ENCODE measurements at places on chromosomes 1 and 21.

- no peak for DNase-seq
These were observed 406.8 kb downstream of the PTBP2 start for GRCh38 chr1:97128426-97128825.

DNA sequence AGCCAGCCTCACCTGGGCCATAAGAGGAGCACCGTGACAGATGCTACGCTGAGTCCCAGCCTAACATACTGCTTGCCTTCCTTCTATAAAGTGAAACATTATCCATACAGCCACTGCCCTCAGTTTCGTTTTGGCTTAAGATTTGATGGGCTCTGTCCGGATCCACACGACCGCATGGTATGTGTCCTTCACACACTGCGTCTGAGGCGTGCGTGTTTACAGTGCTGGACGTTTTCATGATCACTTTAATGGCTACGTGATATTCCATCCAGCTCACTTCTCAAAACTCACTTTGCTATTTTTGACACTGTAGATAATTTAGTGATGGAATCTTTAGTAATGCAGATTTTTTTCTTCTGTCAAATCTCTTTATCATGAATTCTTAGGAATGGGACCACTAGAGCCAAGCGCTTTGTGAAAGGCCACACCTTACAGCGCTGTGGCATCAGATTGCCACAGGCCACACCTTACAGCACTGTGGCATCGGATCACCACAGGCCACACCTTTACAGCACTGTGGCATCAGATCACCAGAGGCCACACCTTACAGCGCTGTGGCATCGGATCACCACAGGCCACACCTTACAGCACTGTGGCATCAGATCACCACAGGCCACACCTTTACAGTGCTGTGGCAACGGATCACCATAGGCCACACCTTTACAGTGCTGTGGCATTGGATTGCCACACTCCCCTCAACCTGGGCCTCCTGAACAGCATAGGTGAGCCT, 47.1 kb downstream of the PRDM15 start:
- no peak for DNase-seq

DNA sequence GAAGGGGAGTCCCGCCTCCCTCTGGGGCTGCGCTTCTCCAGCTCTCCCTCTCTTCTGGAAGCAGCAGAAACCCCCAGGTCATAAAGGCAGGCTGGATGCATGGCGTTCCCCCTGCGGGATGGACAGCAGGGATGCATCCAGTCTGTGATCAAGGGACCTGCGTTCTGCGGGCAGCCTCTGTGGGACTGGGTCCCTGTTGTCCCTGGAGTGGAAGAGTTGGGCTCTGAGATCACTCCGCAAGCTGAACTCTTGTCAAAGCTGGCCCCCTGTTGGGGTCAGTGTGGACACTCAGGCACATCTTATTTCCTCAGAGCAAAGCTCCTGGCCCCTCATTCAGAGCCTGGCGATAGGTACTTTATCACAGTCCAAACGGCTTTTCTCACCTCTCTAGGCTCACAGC, 341.2 kb downstream of the PTPRU start:
- no peak for DNase-seq

DNA sequence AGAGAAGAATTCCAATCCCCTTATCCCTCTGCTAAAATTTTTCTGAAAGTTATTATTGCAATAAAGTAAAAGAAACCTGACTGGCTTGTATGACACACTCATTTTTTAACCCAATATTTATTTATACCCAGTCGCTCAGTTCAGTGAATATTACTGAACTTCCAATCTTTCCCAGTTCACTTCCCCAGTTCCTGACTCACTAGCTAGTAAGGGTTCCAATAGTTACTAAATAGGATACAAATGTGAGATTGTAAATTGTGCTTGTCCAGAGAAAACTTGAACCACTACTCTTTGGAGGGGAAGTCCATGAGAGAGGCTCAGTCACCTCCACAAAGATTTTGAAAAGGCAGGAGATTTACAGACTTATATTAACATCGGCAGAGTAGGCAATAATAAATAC, 31.4 kb downstream of the PRDX6 start:
- no peak for DNase-seq

DNA sequence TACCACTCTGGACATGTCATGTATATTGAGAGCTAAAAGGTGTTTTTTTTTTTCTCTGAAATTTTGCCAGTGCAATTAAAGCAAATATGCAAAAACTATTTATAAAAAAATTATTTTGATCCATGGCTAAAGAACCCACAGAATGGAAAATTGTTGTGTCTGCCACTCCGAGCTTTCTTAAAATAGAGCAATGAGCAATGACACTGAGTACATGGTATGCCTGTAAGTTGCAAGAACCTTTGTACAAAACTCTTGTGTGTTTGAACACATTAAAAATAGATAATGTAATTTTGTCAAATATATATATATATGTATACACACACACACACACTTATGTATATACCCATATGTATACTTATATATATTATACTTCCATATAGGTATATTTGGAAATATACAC, 1530.9 kb upstream of the B3GALT2 start:
- no peak for DNase-seq

GRCh38 chr1:19762175-19762779, 37.4 kb downstream of the TMCO4 start:
- DNase-seq = no peak

DNA sequence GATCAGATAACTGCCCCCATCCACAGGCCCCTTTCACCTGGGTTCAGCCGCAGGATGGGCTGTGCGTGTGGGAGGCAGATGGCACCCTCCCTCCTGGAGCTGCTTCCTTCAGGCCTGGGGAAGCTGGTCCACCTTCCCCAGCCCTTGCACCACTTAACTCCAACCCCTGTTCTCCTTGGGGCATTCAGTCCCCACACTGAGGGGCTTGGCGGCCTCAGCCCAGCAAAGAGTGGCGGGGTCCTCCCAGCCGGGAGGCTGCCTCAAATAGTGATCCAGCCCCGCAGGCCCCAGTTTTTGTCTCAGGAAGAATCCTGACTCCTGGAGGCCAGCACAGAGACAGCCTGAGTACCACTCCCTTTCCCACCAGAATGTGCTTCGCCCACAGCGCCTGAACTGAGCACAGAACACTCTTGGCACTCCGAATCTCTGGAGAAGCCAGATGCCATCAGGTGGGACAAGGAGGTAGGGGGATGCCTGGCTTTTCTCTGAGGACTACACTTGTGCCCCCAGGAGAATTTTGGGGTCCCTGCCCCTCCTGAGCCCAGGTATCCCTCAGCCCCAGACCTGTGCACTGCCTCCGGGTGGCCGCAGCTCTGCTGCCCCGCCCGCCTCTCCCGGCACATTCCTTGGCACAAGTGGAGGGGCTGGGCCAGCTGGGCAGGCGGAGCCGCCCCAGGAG, 936 bp downstream of the PAQR6 start:
- DNase-seq = no peak

GRCh38 chr1:38522915-38523567, 336.5 kb downstream of the RRAGC start:
- DNase-seq = no peak

DNA sequence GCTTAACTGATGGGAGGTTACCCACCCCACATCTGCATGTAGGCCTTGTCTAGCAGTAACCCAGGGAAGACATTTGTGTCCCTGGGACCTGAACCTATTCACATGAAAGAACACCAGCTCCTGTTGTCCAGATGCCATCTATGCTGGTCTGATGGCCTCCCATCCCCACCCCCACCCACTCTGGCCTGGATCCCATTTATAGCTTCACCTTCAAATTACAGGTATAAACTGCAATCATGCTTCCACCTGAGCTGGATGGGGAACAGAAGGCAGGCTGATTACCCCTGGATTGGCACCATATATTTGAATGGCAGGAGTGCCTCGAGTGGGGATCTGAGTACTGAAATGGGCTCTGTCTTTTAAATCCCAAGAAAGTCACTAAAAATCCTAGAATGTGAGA, 312.7 kb upstream of the USP24 start:
- no peak for DNase-seq

DNA sequence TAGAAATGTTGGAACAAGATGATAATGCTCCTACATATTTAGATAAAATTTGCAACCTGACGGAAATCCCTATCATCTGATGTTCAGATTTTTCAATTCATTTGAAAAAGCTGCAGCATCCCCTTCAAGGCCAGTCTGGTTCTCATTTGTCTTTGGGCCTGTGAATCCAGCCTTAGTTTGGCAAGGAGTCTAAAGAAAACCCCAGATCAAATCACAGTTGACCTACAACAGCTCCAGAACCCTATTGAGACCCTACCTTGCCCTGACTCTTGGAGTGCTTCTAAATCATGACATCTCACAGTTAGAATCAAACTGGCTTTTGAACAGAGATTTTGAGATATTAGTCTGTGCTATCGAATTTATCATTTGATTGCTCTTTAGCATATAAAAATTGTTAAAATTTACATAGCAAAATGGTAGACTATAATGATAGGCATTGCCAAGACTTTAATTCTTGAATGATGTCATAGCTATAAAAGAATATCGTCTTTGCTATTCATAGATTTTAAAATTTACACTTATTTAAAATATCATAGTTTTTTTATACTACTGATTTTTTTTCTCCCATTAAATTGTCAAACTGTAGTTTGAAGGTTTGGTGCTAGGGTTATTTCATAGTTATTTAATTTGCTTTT, 2.2 kb downstream of the PPP2R5A start:
- no peak for DNase-seq

- no peak for DNase-seq
These were observed 16.5 kb downstream of the TRIT1 start for GRCh38 chr1:39866767-39867166.

GRCh38 chr1:52659356-52659755, 26.4 kb downstream of the SHISAL2A start:
- DNase-seq = no peak

DNA sequence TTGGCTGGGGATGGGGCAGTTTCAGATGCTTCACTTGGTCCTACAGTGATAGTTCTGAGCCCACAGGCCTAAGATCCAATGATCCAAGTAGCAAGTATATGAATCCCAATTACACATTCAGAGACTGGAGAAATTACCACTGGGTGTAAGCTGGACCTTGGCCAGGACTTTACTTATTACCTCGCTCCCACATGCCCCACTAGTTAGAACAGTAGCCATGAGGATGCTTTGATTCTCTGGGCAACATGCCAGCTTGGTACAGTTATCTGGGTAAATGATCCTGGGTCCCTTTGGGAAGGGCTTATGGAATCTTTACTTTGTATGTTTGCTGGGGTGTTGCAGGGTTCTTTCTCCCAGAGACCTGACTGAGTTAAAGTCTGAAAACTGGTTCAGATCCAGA, 5.0 kb upstream of the FCAMR start:
- no peak for DNase-seq

GRCh38 chr1:185654199-185654951, 79.8 kb upstream of the HMCN1 start:
- DNase-seq = no peak

- no peak for DNase-seq
These were observed 99.1 kb upstream of the GFI1 start for GRCh38 chr1:92585831-92586230.

DNA sequence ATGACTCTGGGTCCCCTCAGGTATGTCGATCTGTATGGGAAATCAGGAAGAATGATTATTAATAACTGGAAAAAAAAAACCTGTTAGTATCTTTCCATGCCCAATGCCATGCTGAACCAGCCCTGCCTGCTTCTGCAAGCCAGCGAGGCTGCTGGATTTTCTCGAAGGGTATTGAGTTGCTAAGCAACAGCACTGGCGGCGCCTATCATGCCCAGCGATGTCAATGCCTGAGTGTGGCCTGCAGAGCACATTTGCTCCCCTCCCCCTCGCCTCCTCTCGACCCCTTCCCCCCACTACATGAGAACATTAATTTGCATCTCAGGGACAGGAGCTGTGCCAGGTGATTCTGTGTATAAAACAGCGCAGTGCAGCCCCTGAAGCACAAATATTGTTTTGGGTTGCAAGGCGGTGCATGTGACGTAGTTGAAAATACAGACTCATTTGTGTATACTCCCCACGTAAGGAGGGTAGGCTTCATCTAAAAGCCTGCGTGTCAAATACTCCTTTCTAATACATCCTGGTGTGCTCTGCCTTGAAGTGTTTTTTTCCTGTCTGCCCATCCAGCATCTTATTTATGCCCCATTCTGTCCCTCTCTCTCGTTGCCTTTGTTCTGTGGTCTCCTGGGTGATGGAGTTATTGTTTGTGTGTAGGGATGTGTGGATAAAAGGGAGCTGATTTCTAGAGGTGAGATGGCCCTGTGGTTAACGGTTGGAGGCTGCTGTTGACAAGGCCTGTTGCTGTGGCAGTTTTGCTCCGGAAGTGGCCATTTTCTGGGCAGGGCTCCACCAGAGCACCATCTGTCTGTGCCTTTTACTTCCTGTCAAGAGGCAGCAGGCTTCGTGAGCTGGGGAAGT, 32.7 kb upstream of the ATP5PO start:
- no peak for DNase-seq

DNA sequence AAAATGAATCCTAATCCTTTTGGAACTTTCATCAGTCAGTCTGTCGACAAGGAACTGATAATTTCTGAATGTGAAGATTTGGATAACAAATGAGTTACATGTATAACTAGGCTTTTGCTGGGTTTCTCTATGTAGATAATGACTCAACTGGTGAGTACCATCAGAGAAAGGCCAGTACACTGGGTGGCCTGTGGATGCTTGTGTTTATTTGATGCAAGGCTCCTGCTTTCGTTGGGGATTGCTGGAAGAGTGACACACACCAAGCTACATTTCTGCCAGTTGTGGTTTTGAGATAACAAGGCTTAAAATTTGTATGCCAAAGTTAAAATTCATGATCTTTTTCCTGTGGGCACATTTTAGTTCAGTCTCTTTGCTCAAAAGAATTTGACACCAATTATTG, 115.7 kb upstream of the UBE2U start:
- peak; percentile 12 for DNase-seq
